SK-MEL-5 (cell line): ENCODE measurements at places on chromosomes 5 and 9.

DNA sequence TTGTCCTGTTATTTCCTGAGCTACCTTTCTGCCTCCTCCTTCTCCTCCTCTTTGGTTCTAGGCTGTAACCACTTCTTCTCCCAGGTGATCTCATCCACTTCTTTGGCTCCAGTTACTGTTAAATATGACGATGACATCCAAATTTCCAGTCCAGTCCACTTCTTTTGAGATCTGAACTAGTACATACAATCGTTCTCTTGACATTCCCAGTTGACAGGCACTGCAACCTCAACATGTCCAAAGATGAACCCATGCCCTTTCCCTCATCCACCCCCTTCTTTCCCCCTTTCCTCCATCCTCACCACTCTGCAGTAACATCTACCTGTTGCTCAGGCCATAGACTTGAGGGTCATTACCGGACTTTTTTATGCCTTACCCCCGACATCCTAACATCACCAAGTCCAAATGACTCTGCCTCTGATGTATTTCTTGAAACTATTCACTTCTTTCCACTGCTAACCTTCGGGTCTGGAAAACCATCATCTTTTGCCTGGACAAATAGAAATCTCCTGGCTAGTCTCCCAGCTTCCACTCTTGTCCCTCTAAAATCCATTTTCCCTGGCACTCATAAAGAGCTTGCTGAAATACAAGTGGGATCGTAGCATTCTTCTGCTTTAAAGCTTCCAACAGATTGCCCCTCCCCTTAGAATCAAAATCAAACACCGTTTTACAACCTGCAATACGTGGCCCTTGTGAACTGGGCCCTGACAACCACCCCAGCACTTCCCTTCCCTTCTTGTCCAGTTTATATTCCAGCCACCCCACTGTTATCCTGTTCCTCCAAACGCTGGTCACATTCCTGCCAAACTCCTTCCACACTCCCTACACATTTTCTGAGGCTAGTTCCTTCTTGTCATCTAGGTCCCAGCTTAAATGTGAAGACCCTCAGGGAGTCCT is 31.5 kb downstream of the KLF9 start:
- no peak for DNase-seq

- no peak for DNase-seq
Observed at GRCh38 chr5:96133341-96134079, 171.9 kb upstream of the ELL2 start.

GRCh38 chr9:75873712-75874111 is 16.8 kb upstream of the PCSK5 start:
- DNase-seq: no peak

- no peak for DNase-seq
Observed at GRCh38 chr5:76399268-76399667, 3.8 kb upstream of the IQGAP2 start.
